ENCODE measurements at places on chromosomes 5 and 9. TPM values are rescaled to one million over a fixed set of nuclear protein-coding genes. Genes with fewer than 3 reads are reported as not detected.

PCDHA9 gene
- not detected for total RNA-seq

DNA sequence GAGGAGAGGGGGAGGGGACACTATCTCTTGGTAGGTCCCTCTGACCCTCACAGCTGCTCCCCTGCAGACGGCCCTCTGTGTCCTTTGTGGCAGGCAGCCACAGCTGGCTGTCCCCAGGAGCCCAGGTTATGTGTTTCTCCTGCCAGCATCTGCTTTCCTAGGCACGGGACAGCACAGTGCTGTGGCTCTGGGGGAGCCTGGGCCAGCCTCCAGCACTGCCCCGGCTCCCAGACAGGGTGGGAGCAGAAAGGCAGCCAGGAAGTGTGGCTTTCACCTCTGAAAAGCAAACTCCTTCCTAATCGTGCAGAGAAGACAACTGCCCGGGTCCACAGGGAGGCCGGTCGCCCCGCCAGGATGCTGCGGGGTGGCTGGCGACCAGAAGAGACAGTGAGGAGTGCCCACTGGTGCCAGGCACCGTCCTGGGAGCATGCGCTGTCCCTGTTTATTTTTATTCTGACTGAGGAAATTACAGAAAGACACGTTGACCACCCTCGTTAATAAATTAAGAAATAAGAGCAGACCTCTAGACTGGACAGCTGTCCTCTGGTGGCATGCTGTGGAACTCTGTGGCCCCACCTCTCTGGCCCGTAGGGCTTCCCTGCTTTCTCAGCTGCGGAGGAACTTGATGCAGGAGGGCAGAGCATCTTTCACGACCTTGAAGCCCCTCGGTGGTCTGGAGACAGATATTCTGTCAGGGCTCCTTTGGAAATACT lies 240.3 kb downstream of the FANCC start:
- DNase-seq, result no peak

DNA sequence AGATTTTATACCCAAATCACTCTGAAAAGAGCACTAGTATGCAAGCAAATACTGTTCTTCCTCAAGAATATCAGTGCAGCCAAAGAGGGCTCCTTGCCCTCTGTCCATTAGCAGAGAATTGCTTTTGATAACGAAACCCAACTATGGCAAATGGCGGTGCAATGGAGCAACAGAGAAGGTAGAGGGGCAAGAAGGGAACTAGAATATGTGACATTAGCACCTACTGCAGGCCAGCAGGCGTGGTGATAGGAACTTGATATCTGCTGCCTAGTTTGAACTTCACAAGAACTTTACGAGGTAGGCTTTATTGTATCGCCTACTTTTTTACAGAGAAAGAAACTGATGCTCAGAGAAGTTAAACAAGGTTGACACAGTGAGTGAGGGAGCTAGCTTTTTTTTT lies 66.1 kb downstream of the APBA1 start:
- no peak for DNase-seq

DNA sequence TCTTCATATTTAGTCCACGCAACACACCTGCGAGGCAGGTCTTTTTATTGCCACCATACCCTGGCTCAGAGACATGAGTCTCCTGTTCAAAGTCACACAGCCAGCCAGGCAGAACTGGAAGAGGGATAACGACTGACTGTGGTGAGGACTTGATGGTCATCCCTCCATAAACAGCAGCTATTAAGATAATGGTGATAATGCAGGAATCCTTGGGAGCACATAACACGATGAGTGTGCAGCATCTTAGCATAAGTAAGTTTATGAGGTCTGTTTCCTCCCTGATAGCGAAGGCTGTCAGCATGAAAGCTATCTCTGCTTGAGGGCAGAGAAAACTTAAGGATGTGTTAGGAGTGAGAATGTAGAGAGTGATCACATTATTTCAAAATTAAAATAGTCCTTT lies 30.9 kb downstream of the KCTD16 start:
- DNase-seq, result no peak

GRCh38 chr9:84123648-84124406 lies 143.2 kb downstream of the RMI1 start:
- DNase-seq, result no peak

DNA sequence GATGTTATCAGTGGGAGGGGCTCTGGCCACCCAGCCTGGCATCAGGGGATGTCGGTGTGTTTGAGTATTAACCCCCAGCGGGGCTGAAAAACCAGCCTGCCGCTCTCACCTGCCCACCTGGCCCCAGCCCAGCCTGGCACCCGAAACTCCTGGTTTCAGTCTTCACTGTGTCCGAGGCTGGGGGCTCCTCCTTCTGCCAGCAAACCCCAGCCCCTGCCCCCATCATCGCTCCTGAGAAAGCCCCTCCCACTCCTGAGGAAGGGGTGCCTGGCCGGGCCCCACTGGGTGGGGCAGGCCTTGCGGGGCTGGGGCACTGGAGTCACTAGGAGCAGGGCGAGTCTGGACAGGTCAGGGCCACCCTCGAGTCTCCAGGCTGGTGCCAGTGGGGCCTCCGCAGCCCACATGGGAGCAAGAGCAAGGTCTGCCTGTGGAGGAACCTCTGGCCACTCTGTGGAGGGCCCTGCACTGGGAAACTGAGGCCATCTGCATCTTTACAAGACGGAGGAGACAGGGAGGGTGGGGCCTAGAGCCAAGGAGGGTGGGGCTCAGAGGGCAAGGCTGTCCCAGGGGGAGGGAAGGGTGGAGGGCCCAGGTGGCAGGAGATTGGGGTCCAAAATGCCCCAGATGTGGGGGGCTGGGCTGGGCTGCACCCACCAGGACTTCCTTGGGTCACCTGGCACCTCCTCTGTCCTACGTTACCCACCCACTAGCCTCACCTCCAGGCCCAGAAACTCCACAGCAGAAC lies 51.5 kb upstream of the NOTCH1 start:
- DNase-seq, result no peak

DNA sequence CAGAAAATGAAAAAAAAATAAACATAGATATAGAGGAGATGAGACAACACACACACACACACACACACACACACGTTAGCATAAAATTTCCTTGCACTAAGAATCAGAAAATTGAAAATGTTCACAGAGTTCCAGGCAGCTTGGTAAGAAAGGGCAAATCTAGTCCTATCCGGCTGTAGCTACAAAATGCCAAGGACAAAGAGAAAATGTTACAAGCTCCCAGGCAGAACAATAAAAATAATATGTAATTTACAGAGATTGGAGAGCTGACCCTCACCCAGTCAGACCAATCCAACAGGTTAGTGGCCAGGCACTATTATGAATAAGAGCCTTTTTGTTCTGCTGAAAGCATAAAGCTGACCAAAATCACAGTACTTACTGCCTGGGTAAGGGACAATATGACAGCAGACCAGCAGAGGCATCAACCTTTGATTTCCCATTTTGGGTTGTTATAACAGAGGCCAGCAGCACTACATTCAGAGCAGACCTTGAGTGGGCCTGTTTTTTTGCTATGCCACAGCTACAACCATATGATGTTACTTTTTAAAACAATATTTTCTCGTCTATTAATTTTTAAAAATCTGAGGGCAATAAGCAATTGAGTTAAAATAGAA lies 892.6 kb downstream of the TAF11L14 start:
- no peak for DNase-seq

DNA sequence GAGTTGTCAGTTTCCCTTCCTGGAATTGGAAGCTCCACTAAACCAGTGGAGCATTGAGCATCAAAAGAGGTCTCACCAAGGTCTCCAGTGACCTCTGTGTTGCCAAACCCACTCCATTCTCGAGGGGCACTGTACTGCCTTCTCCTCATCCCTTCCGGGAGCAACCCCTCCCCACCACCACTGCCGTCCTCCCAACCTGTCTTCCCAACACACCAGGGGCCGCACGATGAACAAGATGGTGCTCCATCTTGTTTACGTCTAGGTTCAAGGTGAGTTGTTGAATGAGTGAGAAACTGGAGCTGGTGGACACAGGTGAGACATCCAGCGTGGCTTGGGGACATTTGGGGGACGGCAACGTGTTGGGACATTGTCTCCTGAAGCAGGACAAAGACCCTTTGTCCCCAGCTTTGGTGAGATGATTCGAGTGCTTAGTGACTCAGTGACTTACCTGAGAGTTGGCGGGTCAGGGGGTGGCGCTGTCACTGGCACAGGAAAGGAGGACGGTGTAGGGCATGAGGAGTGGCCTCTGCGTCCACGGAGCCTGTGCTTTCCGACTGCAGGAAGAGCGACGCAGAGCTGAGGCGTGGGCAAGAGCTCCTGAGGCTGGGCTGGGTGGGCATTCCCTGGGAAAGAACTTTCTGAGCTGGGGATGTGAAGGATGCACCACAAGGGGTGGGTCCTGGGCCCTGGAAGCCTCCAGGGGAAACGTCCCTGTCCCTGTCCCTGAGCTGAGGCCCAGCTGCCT lies 44.8 kb upstream of the RNU6ATAC start:
- DNase-seq, result no peak

GRCh38 chr9:79672236-79672635 lies 100.5 kb downstream of the TLE4 start:
- DNase-seq, result no peak
